ENCODE measurements at places on chromosomes 11 and 22.

DNA sequence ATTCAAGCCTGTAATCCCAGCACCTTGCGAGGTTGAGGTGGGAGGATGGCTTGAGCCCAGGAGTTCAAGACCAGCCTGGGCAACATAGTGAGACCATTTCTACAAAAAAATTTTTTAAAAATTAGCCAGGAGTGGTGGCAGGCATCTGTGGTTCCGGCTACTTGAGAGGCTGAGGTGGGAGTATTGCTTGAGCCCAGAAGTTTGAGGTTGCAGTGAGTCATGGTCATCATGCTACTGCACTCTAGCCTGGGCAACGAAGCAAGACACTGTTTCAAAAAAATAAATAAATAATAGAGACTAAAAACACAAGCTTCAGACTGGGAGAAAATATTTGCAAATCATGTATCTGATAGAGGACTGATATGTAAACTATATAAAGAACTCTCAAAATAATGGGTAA lies 33.2 kb downstream of the BTBD10 start:
- ATAC-seq = no peak

- no peak for ATAC-seq
Observed at GRCh38 chr11:2801711-2802388, 83.7 kb downstream of the CDKN1C start.

DNA sequence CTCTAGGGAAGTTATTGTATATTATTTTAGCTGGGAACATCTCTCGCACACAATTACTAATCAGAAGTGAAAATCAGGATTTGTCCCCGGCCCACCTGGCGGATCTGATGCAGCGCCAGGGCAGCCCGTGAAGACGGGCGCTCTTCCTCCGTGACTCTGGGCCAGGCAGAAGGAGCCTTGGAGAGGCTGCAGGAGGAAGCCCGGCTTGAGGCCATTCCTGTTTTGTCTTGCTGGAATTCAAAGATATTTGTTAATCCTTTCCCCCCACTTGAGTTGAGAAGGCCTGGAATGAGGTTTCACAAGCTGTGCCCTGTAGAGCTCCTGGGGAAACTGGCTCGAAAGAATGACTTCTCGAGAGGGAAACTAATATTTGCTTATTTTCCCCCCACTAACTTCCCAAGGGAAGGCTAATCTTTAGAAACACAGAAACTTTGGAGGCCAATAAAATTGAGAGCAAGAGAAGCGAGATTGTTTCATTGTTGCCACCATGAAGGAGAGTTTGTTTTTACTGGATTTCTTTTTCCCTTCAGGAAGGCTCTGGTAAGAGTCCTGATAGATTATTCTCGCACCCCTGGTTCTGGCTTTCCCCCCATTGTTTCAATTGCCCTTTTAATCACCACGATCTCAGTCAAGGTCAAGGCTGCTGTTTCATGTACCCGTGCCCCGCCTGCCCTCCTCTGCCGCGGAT lies 92.8 kb upstream of the SEPTIN5 start:
- ATAC-seq = no peak

DNA sequence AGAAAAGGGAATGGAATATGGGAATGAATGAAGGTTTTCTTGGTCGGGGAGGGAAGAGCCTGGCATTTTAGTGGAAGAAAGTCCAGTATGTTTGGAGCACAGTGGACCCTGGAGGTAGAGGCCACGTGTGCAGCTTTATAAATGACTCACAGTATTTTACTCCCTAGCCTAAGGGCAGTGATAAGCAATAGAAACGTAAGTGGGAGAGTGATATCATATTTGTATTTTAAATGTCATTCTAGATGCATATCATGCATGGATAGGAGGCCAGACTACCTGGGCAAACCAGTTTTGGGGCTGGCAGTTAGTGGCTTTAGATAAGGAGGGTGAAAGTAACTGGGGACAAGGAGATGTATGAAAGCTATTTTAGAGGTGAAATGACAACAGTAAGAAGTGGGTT lies 174.1 kb downstream of the ARHGAP42 start:
- no peak for ATAC-seq

- ATAC-seq = peak; percentile 12
Observed at GRCh38 chr11:69919659-69920344, 100.6 kb upstream of the FGF3 start.

DNA sequence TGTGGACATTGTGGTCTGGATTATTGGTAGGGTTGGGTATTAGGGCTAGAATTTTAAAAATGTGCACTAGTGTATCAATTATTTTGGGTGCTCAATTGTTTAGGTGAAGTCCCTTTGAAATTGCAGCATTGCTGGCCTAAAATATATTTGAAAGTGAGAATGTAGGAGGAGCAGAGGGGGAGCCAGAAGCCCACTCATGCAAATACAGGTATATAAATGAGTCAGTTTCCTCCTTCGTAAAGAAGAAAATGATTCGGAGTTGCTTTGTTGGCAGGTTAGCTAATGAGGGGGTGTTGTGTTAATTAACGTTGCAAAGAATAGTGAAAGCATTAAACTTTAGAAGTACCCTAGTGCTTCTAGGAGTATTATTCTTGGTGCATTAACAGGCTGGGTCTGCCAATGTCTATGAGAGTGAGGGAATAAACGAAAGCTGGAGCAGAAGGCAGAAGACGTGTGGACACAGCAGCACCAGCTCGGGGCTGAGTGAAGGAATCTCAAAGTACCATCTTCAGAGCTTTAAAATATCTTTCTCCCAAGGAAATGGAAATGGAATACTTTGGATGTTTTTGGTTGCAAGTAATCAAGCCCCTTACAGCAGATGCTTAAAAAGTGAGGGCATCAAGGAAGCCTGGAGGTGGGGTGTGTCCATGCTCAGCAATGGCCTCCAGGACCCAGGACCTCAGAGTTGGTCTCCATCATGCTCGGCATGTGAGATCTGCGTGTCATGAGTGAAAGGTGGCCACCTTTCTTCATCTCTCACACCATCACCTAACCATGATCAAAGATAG lies 522.9 kb downstream of the NTM start:
- no peak for ATAC-seq
